ENCODE measurements at places on chromosomes 2 and 18.

DNA sequence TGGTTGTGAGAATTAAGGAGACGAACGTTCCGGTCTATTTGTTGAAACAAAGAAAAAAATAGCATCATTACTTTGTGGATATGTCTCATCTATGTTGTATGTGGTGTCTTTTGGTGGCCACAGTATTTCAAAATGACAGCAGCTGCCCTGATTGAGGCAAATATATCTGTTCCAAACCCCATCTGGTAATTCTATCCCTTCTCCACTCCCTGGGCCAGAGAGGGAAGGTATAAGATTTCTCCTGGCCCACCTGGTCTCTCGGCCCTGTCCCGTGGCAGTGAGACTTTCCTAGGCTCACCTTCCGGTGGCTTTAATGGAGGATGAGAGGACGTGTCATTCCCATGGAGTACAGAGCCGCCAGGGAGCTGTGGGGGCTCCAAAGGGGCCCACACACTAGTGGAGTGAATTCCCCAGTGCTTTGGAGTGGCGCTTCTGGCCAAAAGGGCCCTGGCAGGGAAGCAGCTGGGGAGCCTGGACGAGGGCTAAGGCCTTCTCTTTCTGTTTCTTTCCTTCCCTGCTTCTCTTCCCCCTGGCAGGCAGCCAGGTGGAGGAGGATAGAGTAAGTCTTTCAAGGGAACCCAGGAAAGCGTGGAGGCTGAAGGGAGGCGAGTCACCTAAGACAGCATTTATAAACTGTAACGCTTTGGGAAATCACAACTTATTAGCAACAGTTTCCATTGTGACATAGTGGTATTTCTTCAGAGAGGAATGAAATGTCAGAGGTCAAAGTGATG lies 5.6 kb downstream of the FOSL2 start:
- no peak for DNase-seq

GRCh38 chr2:9229470-9229820 lies 22.8 kb downstream of the ASAP2 start:
- no peak for DNase-seq

DNA sequence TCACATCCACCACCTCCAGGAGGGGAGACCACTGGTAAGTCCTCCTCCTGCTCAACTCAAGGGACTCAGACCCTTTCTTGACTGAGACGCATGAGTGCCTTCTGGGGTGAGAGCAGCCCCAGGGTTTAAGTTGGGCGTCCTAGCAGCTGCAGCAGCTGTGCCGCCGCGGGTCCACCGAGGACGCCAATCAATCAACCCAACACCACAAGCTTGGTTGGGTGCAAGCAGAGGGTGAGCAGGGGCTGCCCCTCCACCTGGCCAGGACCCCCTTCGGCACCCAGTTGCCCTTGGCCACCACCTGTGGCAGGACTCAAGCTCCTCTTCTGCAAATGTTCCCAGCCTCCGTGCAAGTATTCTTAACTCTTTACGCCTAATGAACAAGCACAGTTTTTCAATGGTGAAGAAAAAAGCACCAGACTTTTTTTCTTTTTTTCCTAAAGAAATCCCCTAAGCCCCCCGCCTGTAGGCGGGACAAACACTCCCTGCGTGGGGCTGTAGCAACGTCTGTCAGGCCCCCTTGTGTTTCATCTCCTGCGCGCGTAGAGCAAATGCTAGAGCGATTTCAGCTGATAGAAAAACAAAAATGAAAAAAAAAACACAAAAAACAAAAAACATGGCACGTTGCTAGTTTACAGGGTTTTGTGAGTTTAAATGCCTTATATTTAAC lies 197.1 kb downstream of the LOXHD1 start:
- DNase-seq, result no peak

DNA sequence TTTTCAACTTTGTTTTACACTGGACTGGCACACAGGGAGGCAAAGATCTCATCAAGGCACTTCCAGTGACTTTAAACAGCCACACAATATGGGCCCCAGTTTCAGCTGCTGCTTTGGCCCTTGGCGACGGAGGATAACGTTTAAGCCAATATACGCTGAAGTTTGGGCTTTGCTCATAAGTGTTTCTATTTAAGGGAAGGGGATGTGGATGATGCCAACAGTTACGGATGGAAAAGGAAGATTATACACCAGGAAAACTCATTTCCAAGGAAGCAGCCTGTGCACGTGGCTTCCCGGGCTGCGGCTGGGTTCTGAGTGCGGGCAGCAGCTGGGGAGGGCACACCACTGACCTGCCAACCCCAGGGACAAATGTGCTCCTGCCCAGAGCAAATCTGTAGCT lies 151.1 kb downstream of the SH3BP4 start:
- no peak for DNase-seq

DNA sequence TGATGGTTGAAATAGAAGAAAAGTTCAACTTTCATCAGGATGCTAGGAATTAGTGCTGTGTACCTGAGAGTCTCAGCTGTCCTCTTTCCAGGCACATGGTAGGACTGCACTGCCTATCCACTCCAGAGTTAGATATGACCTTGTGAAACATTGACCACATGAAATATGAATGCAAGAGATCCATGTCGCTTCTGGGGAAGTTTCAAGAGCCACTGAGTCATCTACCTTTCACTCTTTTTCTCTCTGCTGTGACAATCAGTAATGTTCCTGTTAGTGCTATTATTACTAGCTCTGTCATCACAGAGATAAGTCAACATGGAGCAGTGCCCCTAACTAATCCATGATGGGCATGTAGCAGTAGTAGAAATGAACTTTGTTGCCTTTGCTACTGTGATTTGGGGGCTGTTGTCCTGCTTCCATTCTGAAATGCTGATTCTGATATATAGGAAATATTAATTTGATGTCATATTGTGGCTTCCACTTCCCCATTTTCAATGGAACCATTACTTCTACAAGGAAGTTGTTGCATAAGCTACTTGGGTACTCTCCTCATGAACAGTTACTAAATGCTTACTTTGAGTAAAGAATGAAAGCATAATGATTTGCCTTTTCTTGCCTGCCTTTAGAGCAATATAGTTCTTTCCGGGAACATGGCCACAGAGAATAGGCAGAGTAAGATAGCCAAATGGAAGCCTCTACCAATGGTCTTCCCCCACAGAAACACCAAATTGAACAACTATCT lies 192.8 kb upstream of the ZNF521 start:
- DNase-seq, result no peak

DNA sequence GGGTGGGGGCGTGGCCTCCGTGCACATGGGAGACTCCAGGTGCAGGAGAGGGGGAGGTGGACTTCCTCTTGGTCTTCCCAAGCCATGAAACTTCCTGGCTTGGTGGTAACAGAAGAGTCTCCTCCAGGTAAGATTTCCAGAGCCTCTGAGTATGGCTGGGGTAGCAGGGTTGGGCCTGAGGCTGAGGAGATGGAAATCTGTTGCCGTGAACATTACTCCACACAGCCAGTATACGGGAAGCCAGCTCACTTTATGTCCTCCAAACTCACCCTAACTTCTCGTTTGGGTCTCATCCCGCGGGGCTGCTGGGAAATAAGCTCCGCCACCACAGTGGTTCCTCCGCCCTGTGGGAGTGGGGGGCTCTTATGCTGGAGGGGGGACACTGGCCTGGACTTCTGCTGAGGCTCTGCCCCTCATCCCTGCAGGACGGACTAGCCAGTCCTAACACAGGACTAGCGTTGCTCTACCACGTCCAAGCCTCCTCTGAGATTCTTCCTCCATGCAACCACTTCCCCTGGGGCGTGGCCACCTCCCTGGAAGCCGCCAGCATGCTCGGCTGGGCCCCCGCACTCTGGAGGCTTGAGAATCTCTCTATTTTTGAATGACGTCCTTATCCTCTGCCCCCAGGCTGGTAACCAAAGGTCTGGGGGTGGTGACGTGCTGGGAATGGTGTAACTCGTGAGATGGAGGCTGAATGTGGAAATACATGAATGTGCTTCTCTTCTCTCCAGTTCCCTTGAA lies 777 bp upstream of the RAB17 start:
- DNase-seq, result no peak

- DNase-seq, result no peak
Measured at GRCh38 chr18:26531605-26532298, 16.6 kb downstream of the KCTD1 start.

- DNase-seq, result no peak
Measured at GRCh38 chr2:70928366-70928765, 7.3 kb upstream of the ATP6V1B1 start.

- DNase-seq, result no peak
Measured at GRCh38 chr2:221465776-221466175, 106.3 kb downstream of the EPHA4 start.

DNA sequence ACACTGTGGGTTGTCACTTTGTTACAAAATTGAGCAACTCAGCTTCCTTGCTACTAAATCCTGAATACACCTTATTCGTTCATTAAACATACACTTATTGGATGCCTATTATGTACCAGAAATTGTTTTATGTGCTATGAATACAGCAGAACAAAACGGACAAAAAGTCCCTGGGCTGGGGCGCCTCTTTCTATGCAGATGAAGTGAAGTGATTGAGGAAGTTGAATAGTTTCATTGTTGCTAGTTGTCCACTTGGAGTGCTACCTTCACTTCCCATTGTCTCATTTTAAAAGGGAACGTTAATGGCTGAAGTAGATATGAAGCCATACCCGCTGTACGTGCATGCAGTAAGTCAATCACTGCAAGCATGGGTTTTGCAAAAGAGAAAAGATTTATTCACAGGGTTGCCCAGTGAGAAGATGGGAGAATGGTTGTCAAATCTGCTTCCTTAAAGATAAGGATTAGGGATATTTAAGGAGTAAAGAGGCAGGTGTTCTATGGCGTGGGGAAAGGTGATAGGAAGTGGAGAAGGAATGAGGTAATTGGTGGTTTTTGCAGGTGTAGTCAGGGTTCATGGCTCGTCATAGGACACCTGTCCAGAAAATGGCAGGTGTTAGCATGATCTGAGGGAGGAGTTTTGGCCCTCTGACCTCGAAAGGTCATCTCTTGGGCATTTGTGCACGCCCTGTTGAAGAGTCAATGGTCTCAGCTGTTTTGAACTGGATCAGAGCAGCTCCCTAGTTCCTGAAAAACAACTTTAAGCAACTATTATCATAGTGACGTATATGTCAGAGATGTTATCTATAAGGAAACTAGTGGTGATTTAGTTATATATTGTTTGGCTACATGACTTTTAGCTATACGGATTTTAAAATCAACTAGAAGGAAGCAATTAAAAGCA lies 23.5 kb downstream of the TRPM8 start:
- no peak for DNase-seq

- no peak for DNase-seq
Measured at GRCh38 chr2:174248998-174249592, 763 bp upstream of the OLA1 start.

- DNase-seq, result no peak
Measured at GRCh38 chr2:235026649-235027557, 75.1 kb downstream of the SH3BP4 start.

GRCh38 chr2:20541651-20542050 lies 94.8 kb downstream of the RHOB start:
- DNase-seq, result no peak

DNA sequence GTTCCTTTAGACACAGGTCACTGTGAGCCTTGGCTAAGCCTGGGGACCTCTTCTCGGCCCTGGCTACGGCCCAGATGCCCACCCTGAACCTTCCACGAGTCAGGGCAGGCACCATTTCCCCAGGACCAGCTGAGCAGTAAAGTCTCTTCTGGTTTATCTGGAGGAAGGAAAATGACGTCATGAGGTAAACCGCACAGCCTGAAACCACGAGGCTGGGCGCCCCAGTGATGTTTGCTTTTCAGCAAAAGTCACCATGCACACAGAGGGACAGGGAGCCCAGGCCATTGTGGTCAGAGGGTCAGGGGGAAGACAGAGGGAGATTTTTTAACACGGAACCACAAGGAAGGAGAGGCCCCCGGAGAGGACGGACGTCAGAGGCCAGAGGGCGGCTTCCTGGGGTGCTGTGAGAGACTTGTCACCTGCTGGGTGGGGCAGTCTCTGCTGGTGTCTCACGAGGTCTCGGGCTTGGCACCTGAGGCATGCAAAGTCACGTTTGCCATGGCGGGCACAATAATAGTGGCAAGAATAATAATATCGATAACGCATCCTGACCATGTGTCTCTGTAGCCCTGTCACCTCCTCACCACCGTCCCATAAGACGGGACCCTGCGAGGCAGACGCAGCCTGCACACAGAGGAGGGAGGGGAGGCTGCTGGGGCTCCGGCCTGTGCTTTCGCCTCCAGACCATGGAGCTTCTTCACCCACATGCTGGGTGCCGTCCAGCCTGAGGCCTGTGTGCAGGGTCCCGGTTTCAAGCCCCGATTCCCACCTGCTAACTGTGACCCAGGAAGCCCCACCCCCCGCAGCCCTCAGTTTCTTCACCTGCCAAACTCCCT lies 33.2 kb upstream of the FOSL2 start:
- DNase-seq, result no peak

- no peak for DNase-seq
Measured at GRCh38 chr2:64212346-64212745, 68.1 kb upstream of the PELI1 start.

GRCh38 chr2:231554748-231555545 lies 24.7 kb upstream of the NMUR1 start:
- DNase-seq, result no peak
